Bronchial smooth muscle cell (primary cell): ENCODE measurements at places on chromosomes 6 and 20. TPM values are rescaled to one million over a fixed set of nuclear protein-coding genes. Genes with fewer than 3 reads are reported as not detected.

Gene SAMD10
- 0.34 and 0.47 TPM in 2 replicates for total RNA-seq

Gene GINS1
- 0.52 and 1.6 TPM in 2 replicates for total RNA-seq

Gene KCNS1
- total RNA-seq: 0.09 and 0.79 TPM in 2 replicates

Gene TLDC2
- 0.09 and 0.32 TPM in 2 replicates for total RNA-seq
